Activated CD8-positive, alpha-beta memory T cell treated with anti-CD3 and anti-CD28 coated beads, Interleukin-2, amount 10 ng/mL, durations not matched to agents 7 days and 5 days (primary cell): ENCODE measurements at places on chromosomes 7 and 10. TPM values are rescaled to one million over a fixed set of nuclear protein-coding genes. Genes with fewer than 3 reads are reported as not detected.

DNA sequence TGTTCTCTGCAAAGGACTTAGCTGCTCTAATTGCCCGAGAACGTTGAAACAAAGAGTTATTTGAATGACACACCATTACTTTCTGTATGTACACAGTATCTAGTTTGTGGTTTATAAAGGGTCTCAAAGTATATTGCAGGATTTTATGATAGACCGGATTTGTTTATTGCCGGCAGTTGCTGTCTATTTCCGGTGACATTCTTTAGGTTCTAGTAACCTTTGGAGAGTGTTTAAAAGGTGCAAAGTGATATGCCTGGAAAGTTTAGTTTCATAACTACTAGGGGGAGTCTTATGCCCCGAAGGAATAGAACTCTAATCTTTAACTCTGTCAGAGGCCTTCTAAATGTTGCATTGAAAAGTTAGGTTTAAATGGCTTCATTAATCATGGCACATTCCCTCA lies 63.8 kb downstream of the PAPSS2 start:
- H3K27me3 ChIP-seq, result peaks cover 26% of the 10 kb centered on the region
- no peaks in the 10 kb centered on the region for H3K4me1 ChIP-seq
- no peaks in the 10 kb centered on the region for H3K36me3 ChIP-seq
- H3K27ac ChIP-seq, result no peak overlapping the region
- no peak overlapping the region for H3K4me3 ChIP-seq
- DNase-seq, result no peak

- H3K4me3 ChIP-seq, result no peak overlapping the region
- H3K4me1 ChIP-seq, result peaks cover 14% of the 10 kb centered on the region
- H3K27ac ChIP-seq, result no peak overlapping the region
- DNase-seq, result no peak
- H3K36me3 ChIP-seq, result peaks cover 12% of the 10 kb centered on the region
Measured at GRCh38 chr7:148609045-148609725, 18.6 kb downstream of the C7orf33 start.

DNA sequence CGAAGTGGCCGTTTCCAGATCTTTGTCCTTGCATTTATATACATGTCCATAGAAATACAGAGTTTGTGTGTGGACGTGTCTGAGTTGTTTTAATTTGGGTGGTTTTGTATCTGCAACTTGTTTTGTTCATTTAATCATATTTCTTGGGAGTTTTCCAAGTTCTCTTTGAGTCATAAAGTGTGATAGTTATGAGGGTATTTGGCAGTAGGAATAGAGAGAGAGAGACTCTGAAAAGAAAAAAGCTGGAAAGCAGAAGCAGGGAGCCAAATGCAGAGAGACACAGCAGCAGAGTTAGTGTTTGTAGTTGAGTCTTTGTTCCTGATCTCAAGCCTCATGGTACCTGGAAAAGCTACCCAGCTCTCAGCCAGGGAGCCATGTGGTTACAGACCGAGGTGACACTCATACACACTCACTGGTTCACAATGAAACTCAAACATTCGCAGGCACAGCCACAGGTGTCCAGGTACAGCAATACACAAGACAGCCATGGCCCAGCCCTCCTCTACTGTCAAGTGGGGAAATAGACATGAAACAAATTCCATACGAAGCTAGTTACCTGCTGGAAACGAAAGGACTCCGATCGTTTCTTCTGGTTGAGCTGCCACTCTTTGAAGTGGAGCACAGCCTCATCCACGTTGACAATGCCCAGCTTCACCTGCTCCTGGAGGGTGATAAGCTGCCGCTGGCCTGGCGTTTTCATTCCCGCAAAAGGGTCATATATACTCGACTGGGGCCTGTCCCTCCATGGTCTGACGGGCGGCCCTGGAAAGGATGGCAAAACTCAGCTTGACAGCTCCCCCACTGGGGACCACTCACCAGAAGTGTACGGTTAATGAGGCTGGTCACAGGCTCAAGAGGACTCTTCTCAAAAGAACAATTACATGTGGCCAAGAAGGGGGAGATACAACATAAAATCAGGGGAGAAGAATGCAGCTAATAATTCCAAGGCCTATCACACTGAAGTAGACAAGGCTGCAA lies 33.3 kb upstream of the TM9SF3 start:
- peaks cover 1% of the 10 kb centered on the region for H3K4me1 ChIP-seq
- no peak overlapping the region for H3K4me3 ChIP-seq
- no peak overlapping the region for H3K27ac ChIP-seq

DNA sequence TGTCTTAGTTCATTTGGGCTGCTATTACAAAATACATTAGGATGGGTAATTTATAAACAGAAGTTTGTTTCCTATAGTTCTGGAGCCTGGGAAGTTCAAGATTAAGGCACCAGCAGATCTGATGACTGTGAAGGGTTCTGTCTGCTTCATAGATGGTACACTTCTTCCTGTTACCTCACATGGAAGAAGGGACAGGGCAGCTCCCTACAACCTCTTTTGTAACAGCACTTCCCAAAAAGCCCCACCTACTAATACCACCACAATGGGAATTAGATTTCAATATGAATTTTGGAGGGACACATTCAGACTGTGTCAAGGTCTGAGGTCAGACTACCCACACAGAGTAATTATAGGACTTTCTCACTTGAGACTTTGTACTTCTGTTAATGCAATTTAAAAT lies 260.3 kb downstream of the ARHGAP12 start:
- no peak overlapping the region for H3K27ac ChIP-seq
- peaks cover 3% of the 10 kb centered on the region for H3K27me3 ChIP-seq
- DNase-seq, result no peak
- no peaks in the 10 kb centered on the region for H3K36me3 ChIP-seq

DNA sequence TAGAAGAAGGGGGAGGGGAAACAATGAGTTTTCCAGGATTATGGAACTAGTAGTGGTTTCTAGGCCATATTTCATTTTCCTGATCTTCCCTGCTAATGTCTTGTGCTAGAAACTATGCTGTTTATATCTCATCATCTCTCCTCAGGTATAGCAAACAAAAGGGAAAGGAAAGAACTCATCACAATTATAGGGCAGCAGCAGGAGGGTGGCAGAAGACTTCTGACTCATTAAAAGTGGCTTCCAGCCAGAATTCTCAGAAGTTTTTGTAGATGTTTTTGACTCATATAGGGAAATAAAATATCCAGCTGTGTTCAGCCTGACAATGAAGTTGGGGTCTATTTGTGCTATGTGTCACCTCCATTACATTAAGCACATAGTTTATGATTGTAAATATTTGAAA lies 6.5 kb downstream of the AHR start:
- H3K4me1 ChIP-seq, result peaks cover 34% of the 10 kb centered on the region
- H3K36me3 ChIP-seq, result peaks cover 5% of the 10 kb centered on the region
- H3K4me3 ChIP-seq, result peak overlapping the region; percentile 62
- DNase-seq, result peak; percentile 46

GRCh38 chr7:91324663-91325062 lies 60.4 kb downstream of the FZD1 start:
- H3K36me3 ChIP-seq, result no peaks in the 10 kb centered on the region
- H3K27me3 ChIP-seq, result no peaks in the 10 kb centered on the region
- H3K27ac ChIP-seq, result no peak overlapping the region
- H3K4me1 ChIP-seq, result no peaks in the 10 kb centered on the region

GRCh38 chr7:93011351-93012294 lies 106.2 kb downstream of the SAMD9 start:
- no peak overlapping the region for H3K4me3 ChIP-seq
- H3K36me3 ChIP-seq, result no peaks in the 10 kb centered on the region
- H3K27me3 ChIP-seq, result peaks cover 35% of the 10 kb centered on the region
- no peaks in the 10 kb centered on the region for H3K4me1 ChIP-seq

DNA sequence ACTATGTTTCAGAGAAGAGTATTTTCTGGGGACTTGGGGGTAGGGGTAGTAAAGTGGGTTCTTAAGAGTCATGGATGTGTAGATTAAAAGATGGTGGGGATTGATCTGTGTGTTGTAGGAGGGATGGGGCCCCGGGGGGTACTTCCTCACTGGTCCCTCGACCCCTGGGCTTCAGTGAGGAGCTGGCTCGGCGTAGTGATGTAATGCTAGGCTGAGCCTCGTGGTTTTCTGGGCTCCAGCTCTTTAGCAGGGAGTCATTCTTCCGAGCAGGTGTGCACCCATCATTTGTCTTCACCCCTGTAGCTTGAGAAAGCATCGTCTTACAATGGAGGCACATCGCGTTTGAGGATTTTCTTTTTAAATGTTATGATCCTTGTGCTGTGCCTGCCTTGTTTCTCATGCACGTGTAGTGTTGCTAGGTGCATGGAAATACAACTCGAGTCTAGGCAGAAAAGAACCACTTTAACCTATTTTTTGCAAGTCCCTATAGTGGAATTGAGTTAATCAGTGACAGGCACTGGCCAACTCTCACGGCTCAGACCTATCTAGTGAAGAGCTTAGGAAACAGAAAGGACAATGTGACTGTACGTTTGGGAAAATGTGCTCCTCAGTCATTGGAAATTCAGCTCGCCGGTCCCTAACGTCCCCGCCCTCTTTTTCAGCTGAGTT lies 106.1 kb upstream of the BTBD16 start:
- H3K27me3 ChIP-seq, result peaks cover 71% of the 10 kb centered on the region
- H3K4me1 ChIP-seq, result peaks cover 3% of the 10 kb centered on the region
- H3K36me3 ChIP-seq, result no peaks in the 10 kb centered on the region
- no peak for DNase-seq
- H3K27ac ChIP-seq, result no peak overlapping the region
- no peak overlapping the region for H3K4me3 ChIP-seq

DNA sequence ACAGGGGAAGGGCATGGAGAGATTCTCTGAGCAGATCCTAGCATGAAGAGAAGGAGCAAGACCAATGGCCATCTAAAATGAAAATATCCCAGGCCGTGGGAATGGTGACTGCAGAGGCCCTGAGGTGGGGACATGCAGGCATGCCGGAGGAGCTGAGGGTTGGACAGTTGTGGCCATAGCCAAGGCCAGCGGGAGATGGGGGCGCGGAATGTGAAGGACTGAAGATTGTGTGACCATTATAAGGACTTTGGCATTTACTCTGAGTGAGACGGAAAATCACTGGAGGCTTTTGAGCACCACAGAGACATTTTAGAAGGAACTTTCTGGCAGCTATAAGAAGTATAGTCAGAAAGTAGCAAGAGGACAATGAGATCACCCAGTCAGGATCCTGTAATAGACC lies 341.1 kb downstream of the SFMBT2 start:
- no peaks in the 10 kb centered on the region for H3K36me3 ChIP-seq
- no peak for DNase-seq
- no peak overlapping the region for H3K27ac ChIP-seq
- H3K27me3 ChIP-seq, result peaks cover 28% of the 10 kb centered on the region
- peaks cover 4% of the 10 kb centered on the region for H3K4me1 ChIP-seq

GRCh38 chr7:3943779-3944520 lies 642.9 kb downstream of the SDK1 start:
- H3K4me3 ChIP-seq, result no peak overlapping the region
- no peak for DNase-seq
- H3K4me1 ChIP-seq, result no peaks in the 10 kb centered on the region
- no peak overlapping the region for H3K27ac ChIP-seq

DNA sequence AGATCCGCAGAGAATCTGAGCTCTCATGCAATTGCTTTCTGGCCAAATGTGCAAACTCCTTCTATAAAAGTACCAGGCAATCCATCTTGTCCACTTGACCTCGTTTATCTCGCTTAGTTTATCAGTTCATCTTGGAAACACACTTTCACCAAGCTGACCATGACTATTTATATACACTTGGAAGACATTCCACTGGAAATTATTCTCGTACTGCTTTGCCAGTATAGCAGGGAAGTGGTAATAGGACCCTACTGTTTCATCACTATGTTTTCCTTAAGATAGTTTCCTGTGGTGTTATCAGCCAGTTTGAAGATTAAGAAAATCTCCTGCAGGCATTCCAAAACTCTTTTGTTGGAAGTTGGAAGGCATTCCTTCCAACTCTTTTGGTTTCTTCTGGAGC lies 115.3 kb upstream of the FAM171A1 start:
- no peaks in the 10 kb centered on the region for H3K36me3 ChIP-seq
- H3K4me1 ChIP-seq, result no peaks in the 10 kb centered on the region
- H3K27ac ChIP-seq, result no peak overlapping the region
- no peak for DNase-seq

DNA sequence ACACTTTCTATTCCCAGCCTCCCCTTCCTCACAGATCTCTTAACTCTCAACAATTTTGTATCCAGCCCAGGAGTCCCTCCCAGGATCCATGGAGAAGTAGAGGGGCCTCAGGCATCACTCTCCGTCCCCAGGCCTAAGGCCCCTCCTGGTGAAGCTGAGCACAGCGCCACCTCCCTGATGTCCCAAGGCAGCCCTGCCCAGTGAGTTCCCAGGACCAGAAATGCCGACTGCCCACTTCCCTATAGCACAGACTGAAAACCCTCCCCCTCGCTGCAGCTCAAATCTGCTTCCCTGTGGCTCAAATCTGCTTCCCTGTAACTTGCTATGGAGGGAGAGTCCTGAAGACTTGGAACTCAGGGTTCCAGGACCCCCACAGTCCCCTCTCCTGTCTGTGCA lies 35.6 kb downstream of the YKT6 start:
- DNase-seq, result no peak
- no peaks in the 10 kb centered on the region for H3K27me3 ChIP-seq
- H3K27ac ChIP-seq, result no peak overlapping the region
- H3K4me3 ChIP-seq, result no peak overlapping the region
- no peaks in the 10 kb centered on the region for H3K36me3 ChIP-seq

DNA sequence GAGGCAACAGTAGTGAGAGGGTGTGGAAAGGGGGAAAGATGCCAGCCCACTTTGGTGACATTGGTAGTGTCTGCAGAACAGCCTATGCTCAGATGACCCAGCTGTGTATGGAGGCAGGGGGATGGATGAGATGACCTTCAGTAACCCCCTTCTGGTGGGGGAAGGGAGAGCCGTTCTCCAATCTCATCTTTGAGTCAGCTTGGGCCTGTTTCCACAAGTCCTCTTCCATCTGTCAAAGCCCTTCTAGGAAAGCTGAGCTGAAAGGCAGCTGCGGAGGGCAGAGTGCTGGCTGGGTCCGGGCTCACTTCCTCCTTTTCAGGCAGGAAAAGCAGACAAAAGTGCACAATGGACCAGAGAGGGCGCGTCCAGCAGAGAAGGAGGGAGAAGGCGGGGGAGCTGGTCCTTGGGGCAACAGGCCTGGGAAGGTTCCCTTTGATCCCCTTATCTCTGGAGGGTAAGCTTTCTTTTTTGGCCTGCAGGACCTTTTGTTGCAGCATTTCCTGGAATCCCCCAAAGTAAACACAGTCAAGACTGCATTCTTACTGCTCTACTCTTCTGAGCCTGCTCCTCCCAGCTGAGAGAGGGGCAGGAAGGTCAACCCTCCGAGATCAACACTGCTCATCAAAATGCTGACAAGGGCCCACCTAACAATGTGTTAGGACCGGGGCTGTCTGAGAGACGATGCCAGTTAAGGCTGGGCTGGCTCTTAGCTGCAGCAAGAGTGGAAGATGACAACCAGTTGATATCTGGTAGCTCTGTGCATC lies 1.2 kb upstream of the LRMDA start:
- no peak overlapping the region for H3K4me3 ChIP-seq
- H3K4me1 ChIP-seq, result peaks cover 3% of the 10 kb centered on the region
- DNase-seq, result no peak
- no peak overlapping the region for H3K27ac ChIP-seq

Gene CYP26A1
- not detected for total RNA-seq

Gene C10orf105
- total RNA-seq, result 0.26 TPM

Gene BHLHA15
- 0.33 TPM for total RNA-seq

Gene PCLO
- not detected for total RNA-seq

Gene WNT8B
- 0.41 TPM for total RNA-seq

Gene TMEM236
- 0.12 TPM for total RNA-seq

Gene SEC31B
- total RNA-seq, result 120 TPM

Gene DBNL
- total RNA-seq, result 153 TPM
